ENCODE measurements at places on chromosomes 13 and 19. TPM values are rescaled to one million over a fixed set of nuclear protein-coding genes. Genes with fewer than 3 reads are reported as not detected.

GRCh38 chr19:33245948-33246708, 20.5 kb upstream of the SLC7A10 start:
- no peak for DNase-seq

DNA sequence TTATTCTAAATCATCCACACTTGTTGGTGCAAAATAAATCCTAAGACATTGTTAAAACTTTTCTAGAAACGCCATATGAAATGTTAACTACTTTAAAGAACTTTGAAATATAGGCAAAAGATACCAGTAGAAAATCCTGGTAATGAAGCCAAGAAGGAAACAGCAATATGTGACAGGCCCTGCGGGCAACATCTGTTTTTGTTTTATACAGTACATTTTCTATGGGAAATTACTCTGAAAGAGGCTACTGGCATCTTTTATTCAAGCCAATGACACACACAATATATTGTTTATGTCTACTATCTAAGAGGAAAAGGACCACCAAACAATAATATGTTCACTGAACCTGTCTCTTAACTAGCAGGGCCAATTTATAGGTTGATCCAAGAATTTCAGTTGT, 829.7 kb downstream of the PCDH17 start:
- no peak for DNase-seq

The C19orf73 gene
- 0.75 TPM for polyA plus RNA-seq

The ZNF714 gene
- 19.8 TPM for polyA plus RNA-seq

- no peak for DNase-seq
Observed at GRCh38 chr13:31962731-31963370, 68.7 kb upstream of the FRY start.

The FFAR3 gene
- not detected for polyA plus RNA-seq

DNA sequence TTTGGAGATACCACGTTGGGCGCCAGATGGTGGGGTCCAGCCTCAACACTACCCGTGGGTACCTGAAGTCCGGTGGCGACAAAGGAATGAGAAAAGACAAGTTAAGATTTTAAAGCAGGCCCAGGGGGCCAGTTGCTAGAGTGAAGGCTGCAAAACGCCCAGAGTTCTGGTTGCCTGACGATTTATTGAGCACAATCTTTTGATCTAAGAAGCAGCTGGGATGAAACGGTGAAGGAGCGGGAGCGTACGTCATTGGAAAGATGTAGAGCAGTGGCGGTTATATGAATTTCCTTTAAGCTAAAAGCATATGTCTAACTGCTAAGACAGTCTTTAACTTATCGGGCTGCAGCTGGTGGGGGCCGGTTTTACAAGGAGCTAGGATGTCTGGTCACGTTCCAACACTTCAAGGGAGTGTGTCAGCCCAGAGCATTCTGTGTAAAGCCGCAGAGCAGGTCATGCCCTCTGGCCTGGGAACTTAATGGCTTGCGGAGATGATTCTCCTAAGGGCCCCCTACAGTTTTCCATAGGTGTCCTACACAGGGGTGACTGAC, 28.9 kb upstream of the EVI5L start:
- DNase-seq: no peak

- no peak for DNase-seq
Observed at GRCh38 chr19:51108805-51109146, 567 bp upstream of the CTU1 start.

The TIMM50 gene
- 71.6 TPM for polyA plus RNA-seq

The ZNF443 gene
- polyA plus RNA-seq: 9.9 TPM

The FBXO27 gene
- polyA plus RNA-seq: 9.5 TPM

The ZNF266 gene
- 34.9 TPM for polyA plus RNA-seq

The CEACAM20 gene
- polyA plus RNA-seq: not detected

GRCh38 chr13:66402066-66402465, 828.1 kb downstream of the PCDH9 start:
- DNase-seq: no peak

The FXYD1 gene
- polyA plus RNA-seq: 23.0 TPM

- DNase-seq: peak; percentile 19
Observed at GRCh38 chr13:20901668-20902437, 693 bp downstream of the XPO4 start.

The RFPL4AL1 gene
- not detected for polyA plus RNA-seq

Measured in left renal cortex interstitium (tissue), 4 donors.